GM23248 (cell line): ENCODE measurements at places on chromosomes 1 and 21. TPM values are rescaled to one million over a fixed set of nuclear protein-coding genes. Genes with fewer than 3 reads are reported as not detected.

GRCh38 chr1:194658090-194658439 lies 1471.7 kb upstream of the B3GALT2 start:
- no peaks in the 10 kb centered on the region for H3K4me1 ChIP-seq
- no peak overlapping the region for H3K27ac ChIP-seq
- no peak for DNase-seq
- H3K36me3 ChIP-seq: no peaks in the 10 kb centered on the region

GRCh38 chr1:178704833-178705232 lies 20.2 kb upstream of the RALGPS2 start:
- no peaks in the 10 kb centered on the region for H3K27me3 ChIP-seq
- DNase-seq: no peak
- H3K36me3 ChIP-seq: no peaks in the 10 kb centered on the region
- H3K4me1 ChIP-seq: peaks cover 20% of the 10 kb centered on the region
- H3K4me3 ChIP-seq: no peak overlapping the region
- H3K27ac ChIP-seq: no peak overlapping the region

GRCh38 chr21:34669149-34669879 lies 520 bp downstream of the CLIC6 start:
- no peaks in the 10 kb centered on the region for H3K4me1 ChIP-seq
- H3K27me3 ChIP-seq: peaks cover 79% of the 10 kb centered on the region
- peak; percentile 29 for DNase-seq
- H3K27ac ChIP-seq: no peak overlapping the region
- no peaks in the 10 kb centered on the region for H3K36me3 ChIP-seq
- 0 out of 2 replicates have a peak overlapping the region, but pooled peaks have one; percentile 11 for H3K4me3 ChIP-seq

DNA sequence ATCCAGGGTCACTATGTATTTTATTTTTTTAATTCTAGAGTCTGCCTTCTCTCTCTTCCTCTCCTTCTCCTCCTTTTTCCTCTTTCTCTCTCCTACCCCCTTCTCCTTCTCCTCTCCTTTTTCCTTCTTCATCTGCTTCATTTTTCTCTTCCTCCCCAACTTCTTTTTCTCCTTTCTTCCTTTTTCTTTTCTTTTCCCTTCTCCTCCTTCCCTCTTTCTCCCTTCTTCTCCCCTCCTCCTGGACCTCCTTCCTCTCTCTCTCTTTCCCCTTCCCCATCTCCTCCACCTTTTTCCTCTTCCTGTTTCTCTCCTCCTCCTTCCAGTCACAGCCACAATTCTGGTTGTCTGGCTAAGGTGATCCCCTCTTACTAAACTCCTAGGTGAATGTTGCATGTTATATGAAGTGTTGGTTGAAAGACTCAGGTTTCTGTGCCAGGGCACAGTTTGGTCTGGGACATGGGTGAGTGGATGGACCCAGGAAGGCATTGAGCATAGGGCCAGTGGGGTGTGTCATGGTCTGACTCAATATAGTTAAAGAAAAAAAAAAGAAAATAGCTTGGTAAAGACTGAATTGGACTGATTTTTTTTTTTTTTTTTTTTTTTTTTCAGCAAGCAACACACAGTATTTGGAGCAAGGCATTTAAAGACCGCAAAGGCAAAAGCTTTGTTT lies 266.9 kb downstream of the TGFB2 start:
- no peaks in the 10 kb centered on the region for H3K36me3 ChIP-seq
- H3K4me1 ChIP-seq: no peaks in the 10 kb centered on the region
- H3K27me3 ChIP-seq: no peaks in the 10 kb centered on the region
- no peak overlapping the region for H3K4me3 ChIP-seq

- H3K4me3 ChIP-seq: no peak overlapping the region
- H3K4me1 ChIP-seq: peaks cover 6% of the 10 kb centered on the region
- H3K27ac ChIP-seq: no peak overlapping the region
- H3K27me3 ChIP-seq: no peaks in the 10 kb centered on the region
Measured at GRCh38 chr1:6546326-6546725, 8.0 kb downstream of the NOL9 start.

GRCh38 chr1:210754878-210755665 lies 378.9 kb downstream of the KCNH1 start:
- no peak overlapping the region for H3K4me3 ChIP-seq
- H3K36me3 ChIP-seq: no peaks in the 10 kb centered on the region
- peak; percentile 16 for DNase-seq
- no peak overlapping the region for H3K27ac ChIP-seq
- no peaks in the 10 kb centered on the region for H3K27me3 ChIP-seq
- no peaks in the 10 kb centered on the region for H3K4me1 ChIP-seq

GRCh38 chr1:47465605-47466004 lies 27.8 kb downstream of the FOXD2 start:
- peaks cover 21% of the 10 kb centered on the region for H3K27me3 ChIP-seq
- no peak overlapping the region for H3K4me3 ChIP-seq
- H3K36me3 ChIP-seq: no peaks in the 10 kb centered on the region
- DNase-seq: no peak
- H3K4me1 ChIP-seq: no peaks in the 10 kb centered on the region

- H3K27ac ChIP-seq: no peak overlapping the region
- peak; percentile 72 for DNase-seq
- no peaks in the 10 kb centered on the region for H3K36me3 ChIP-seq
Measured at GRCh38 chr21:25307489-25307888, 299.8 kb downstream of the MRPL39 start.

DNA sequence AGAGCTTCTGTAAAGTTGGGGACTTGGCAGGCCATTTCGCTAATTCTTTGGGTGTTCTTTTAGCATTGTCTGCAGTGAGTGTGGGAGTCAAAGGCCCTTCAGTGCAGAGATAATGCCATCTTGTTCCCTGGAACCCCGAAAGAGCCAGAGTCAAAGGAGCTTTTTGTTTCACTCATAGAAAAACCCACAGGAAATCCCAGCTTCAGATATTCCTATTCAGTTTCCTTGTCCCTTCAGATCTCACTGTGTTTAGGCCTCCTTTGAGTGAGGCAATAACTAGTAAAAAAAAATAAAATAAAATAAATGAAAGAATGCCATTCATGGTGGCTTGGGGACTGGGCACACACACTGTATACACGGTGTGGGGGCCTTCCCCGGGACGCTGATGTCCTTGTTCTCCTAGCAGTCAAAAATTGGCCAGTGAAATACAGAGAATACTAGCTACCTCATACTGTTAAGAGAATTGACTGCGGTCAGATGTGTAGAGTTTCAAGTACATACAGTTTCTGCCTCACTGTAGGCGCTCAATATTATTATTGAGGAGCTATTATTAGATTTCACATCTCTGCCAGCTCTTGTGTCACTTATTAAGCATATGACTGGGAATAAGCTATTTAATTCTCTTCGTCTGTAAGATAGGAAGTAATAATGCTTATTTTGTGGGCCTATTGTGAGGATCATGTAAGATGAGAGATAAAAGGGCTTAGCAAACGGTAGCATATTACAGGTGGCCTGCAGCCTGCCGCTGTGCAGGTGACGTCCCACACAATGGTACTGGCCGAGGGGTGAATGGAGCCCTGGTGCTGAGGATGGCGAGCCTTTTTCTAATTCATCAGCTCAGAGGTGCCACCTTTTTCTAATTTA lies 16.7 kb downstream of the DISC1 start:
- H3K27ac ChIP-seq: no peak overlapping the region
- DNase-seq: no peak
- no peaks in the 10 kb centered on the region for H3K27me3 ChIP-seq
- H3K4me1 ChIP-seq: peaks cover 7% of the 10 kb centered on the region; the same call in 1 of the 2 replicates
- H3K4me3 ChIP-seq: no peak overlapping the region

- peaks cover 45% of the 10 kb centered on the region for H3K36me3 ChIP-seq
- H3K27ac ChIP-seq: no peak overlapping the region
- H3K4me1 ChIP-seq: peaks cover 7% of the 10 kb centered on the region
- H3K4me3 ChIP-seq: no peak overlapping the region
- no peaks in the 10 kb centered on the region for H3K27me3 ChIP-seq
Measured at GRCh38 chr1:151419819-151420218, 20.4 kb downstream of the PSMB4 start.

DNA sequence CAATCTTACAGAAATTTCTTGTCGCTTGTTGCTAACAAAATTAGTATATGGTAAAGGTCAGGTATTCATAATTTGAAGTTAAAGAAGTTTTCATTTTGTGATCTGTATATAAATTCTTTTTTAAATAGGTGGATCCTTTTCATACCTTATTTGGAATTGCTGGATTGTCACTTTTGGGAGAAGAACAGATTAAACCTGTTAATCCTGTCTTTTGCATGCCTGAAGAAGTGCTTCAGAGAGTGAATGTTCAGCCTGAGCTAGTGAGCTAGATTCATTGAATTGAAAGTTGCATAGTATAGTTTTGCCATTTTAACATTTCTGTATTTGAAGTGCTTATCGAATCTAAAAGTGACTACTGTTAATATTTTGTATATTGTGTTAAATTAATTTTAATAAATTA lies 2.3 kb upstream of the MSH4 start:
- peaks cover 19% of the 10 kb centered on the region for H3K4me1 ChIP-seq
- peaks cover 73% of the 10 kb centered on the region for H3K36me3 ChIP-seq
- no peak overlapping the region for H3K27ac ChIP-seq
- no peak overlapping the region for H3K4me3 ChIP-seq
- H3K27me3 ChIP-seq: no peaks in the 10 kb centered on the region
- no peak for DNase-seq

GRCh38 chr1:184504955-184505338 lies 118.1 kb downstream of the C1orf21 start:
- H3K4me3 ChIP-seq: no peak overlapping the region
- no peaks in the 10 kb centered on the region for H3K36me3 ChIP-seq
- DNase-seq: no peak
- no peaks in the 10 kb centered on the region for H3K27me3 ChIP-seq
- H3K27ac ChIP-seq: no peak overlapping the region

DNA sequence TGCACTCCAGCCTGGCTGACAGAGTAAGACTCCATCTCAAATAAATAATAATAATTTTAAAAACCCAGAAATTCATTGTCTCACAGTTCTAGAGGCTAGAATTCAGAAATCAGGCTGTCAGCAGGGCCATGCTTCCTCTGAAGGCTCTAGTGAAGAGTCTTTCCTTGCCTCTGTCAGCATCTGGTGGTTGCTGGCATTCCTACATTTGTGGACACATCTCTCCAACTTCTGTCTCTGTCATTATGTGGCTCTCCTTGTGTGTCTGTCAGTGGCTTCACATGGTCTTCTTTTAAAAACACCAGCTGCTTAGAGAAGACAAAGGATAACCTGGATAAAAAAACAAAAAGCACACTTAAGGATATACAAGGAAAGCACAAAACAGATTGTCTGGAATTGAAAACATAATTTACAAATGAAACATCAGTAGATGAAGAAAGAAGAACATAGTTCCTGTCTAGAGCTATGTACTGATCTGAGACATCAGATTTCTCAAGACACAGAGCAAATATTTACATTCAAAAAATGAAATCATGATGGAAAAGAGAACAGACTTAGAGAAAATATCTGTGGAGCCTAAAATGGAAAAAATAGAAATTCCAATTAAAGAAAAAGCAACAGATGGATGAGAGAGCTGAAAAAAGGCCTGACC lies 32.7 kb upstream of the ASB17 start:
- H3K4me3 ChIP-seq: no peak overlapping the region
- H3K27me3 ChIP-seq: no peaks in the 10 kb centered on the region
- no peak for DNase-seq
- H3K4me1 ChIP-seq: peaks cover 4% of the 10 kb centered on the region
- no peaks in the 10 kb centered on the region for H3K36me3 ChIP-seq

DNA sequence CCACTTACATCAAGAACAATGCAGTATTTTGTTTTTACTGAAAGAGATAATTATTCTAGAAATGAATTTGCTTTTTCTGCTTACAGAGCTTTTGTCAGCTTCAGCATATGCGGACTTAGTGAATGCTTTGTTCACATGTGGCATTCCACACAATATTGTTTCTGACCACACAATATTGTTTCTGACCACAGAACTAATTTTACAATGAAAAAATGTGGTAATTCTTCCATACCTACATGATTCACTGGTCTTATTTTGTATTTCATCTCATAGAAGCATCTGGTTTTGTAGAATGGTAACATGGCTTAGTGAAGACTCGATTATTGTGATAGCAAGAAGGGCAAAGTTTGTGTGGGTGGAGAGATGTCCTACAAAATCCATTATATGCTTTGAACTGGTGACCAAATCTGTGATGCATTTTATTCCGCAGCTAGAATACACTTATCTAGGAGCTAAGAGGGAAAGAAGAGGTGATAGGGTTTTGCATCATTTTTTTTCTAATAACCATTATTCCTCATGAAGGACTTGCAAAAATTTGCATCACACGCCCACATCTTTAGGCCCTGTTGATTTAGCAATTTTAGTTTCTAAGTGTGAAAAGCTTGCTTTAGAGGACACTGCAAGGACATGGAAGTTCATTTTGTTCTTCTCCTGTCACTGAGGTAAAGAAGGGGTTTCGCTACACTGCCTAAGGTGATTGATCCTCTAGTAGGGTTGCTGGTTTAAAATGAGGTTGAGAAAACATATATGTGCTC lies 75.3 kb downstream of the HLX start:
- peaks cover 57% of the 10 kb centered on the region for H3K4me1 ChIP-seq
- H3K27ac ChIP-seq: no peak overlapping the region
- H3K27me3 ChIP-seq: no peaks in the 10 kb centered on the region
- DNase-seq: peak; percentile 17
- H3K36me3 ChIP-seq: no peaks in the 10 kb centered on the region

GRCh38 chr1:63758791-63759190 lies 15.0 kb upstream of the ROR1 start:
- H3K27ac ChIP-seq: no peak overlapping the region
- no peak for DNase-seq
- H3K4me3 ChIP-seq: no peak overlapping the region
- H3K36me3 ChIP-seq: no peaks in the 10 kb centered on the region

DNA sequence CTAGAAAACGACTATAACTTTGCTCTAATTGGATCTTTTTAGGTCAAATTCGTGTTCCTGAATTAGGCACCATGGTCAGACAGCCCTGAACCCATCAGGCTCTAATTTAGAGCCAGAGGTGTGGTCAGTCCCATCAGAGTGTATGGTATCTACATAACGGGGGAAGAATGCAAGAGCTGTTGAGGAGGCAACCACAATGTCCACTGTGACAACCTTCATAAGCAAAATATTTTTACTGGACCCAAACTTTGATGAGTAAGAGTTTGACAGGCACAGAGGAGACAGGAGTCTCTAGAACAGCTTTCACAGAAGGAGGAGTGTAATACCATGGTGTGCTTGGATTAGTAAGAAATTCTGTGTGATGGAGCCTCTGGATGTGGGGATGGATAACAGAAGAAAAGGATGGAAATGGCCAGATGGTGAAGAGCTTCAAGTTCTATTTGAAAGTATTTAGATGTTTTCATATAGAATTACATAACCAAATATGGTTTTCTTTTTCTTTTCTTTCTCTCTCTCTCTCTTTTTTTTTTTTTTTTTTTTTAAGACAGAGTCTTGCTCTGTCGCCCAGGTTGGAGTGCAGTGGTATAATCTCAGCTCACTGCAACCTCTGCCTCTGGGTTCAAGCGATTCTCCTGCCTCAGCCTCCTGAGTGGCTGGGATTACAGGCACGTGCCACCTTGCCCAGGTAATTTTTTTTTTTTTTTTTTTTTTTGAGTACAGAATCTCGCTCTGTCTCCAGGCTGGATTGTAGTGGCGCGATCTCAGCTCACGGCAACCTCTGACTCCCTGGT lies 24.9 kb downstream of the UBE2U start:
- peaks cover 20% of the 10 kb centered on the region for H3K4me1 ChIP-seq
- H3K27ac ChIP-seq: 0 out of 2 replicates have a peak overlapping the region, but pooled peaks have one; percentile 14
- H3K4me3 ChIP-seq: no peak overlapping the region

- no peak overlapping the region for H3K4me3 ChIP-seq
- no peak overlapping the region for H3K27ac ChIP-seq
- peak; percentile 66 for DNase-seq
Measured at GRCh38 chr1:185257950-185258208, 59.2 kb downstream of the IVNS1ABP start.

GRCh38 chr1:1427820-1428148 lies 6.7 kb upstream of the ANKRD65 start:
- no peaks in the 10 kb centered on the region for H3K36me3 ChIP-seq
- H3K4me3 ChIP-seq: no peak overlapping the region
- H3K4me1 ChIP-seq: no peaks in the 10 kb centered on the region
- H3K27me3 ChIP-seq: no peaks in the 10 kb centered on the region
- no peak for DNase-seq

Gene TNFRSF18
- not detected in 2 replicates for total RNA-seq

Gene ANXA9
- not detected in 2 replicates for total RNA-seq

Gene CD1D
- total RNA-seq: not detected in 2 replicates

Gene TSPAN1
- not detected in 2 replicates for total RNA-seq

Gene TCHH
- 0.22 TPM in 1 of 2 replicates, not detected in the other for total RNA-seq

Gene LAMC1
- total RNA-seq: 686 and 727 TPM in 2 replicates

Gene KCNQ4
- total RNA-seq: not detected in 2 replicates
